IMR-90 (cell line): ENCODE measurements at places on chromosomes 7 and 10. TPM values are rescaled to one million over a fixed set of nuclear protein-coding genes. Genes with fewer than 3 reads are reported as not detected.

DNA sequence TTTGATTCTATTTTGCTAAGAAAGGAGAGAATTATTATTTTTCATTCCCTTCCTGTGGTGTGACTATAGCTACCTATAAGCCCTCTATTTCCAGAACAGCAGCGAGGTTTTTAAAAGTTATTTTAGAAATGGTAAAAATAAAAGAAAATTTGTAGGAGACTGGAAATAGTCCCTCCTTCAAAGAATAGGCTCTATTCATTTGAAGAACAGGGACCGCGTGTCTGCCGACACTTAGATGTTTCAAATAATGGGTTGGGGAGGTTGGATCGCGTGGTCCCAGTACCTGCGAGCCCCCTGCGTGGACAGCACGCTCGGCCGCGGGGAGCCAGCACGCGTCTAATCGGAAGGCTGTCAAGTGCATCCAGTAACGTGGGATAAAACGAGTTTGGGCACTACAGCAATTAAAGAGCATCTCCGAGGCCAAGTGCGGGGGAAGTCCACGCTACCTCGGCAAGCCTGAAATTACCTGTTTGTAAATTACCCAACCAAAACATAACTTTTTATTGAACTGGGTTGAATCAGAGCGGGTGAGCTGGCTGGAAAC, 1.0 kb downstream of the CACNA2D1 start:
- peak; percentile 19 for DNase-seq

DNA sequence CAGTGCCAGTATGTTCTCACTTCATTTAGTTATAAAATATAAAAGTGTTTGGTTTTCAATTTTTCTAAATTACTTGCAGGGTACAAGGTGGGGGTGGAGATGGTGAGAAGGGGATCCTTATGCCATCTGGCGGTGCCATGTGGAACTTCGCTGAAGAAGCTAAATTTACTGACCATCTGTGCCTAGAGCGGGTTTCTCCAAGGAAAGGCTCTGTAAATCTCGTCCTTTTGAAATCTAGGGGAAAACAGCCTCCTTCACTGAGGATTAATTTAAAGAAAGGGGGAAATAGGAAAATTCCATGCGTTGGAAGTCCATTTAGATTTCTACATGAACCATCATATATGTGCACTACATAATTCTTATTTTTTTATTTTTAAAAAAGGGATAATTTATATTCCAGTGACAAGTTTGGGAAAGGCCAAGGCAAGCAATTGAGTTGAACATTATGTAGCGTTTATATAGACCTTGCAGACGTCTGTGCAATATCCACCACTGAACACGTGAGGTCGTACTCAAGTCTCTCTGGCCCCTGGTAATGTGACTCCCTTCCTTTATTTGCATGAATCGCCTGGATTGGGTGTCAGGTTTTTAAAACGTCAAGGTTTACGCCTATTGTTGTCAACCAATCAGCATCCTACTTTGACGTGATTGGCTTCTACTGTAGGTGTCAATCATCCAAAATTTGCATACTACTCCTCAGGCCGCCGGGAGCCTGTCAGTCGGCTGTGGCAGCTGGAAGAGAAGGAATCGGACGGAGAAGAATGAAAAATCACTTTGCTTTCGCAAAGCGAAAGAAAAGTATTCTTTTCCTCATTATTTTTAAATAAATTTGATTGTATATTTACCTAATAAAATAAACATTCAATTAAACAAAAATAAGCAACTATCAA, 297.1 kb upstream of the NFE2L3 start:
- peak; percentile 100 for DNase-seq

- DNase-seq = peak; percentile 56
Measured at GRCh38 chr10:69786791-69787190, 14.9 kb upstream of the COL13A1 start.

CDH23 gene
- under 0.01 TPM in 2 replicates for total RNA-seq

SPDYE6 gene
- not detected in 2 replicates for total RNA-seq

GRCh38 chr10:9140373-9140772, 1085.9 kb downstream of the GATA3 start:
- DNase-seq = no peak

PROSER2 gene
- total RNA-seq = 1.4 TPM in 2 replicates
